ENCODE measurements at places on chromosomes 2 and 18.

DNA sequence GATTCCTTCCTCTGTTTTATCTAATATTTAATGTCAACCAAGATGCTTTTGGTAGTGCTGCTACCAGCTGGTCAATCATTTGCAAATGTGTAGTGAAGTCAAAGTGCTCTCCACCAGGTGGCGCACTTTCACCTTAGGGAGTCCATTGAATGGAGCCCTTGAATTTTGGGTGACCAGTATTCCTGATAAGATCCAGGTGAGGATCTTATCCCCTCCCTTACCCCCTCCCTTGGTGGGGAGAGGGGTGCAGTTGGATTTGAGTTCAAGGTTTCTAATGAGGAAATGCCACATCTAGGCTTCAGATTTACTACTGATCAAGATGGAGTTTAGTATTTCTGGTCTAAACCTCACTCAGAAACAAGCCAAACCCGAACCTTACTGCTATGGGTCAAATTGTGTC is 12.0 kb upstream of the E2F6 start:
- peak; percentile 66 for DNase-seq

DNA sequence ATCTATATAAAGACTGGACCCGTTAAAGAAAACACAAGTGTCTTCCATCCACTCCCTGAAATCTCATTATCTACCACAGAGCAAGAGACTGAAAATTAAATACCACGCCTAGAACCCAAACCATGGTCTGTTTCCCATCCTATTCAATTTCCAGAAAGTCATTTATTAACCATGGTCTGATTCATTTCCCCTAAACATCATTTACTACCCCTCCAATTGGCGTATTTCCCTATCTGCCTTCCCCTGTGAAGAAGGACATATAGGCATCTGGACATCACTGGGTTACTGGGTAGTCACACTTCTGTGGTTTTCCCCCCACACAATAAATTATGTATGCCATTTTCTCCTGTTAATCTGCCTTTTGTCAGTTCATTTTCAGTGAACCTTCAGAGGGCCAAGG is 30.8 kb downstream of the CCDC93 start:
- DNase-seq = no peak

GRCh38 chr2:10820562-10820961 is 8.0 kb upstream of the PDIA6 start:
- DNase-seq = no peak

- DNase-seq = no peak
These were observed 24.0 kb downstream of the ARMC9 start for GRCh38 chr2:231222318-231223000.

- DNase-seq = no peak
These were observed 36.1 kb downstream of the ARHGAP15 start for GRCh38 chr2:143165291-143165690.

DNA sequence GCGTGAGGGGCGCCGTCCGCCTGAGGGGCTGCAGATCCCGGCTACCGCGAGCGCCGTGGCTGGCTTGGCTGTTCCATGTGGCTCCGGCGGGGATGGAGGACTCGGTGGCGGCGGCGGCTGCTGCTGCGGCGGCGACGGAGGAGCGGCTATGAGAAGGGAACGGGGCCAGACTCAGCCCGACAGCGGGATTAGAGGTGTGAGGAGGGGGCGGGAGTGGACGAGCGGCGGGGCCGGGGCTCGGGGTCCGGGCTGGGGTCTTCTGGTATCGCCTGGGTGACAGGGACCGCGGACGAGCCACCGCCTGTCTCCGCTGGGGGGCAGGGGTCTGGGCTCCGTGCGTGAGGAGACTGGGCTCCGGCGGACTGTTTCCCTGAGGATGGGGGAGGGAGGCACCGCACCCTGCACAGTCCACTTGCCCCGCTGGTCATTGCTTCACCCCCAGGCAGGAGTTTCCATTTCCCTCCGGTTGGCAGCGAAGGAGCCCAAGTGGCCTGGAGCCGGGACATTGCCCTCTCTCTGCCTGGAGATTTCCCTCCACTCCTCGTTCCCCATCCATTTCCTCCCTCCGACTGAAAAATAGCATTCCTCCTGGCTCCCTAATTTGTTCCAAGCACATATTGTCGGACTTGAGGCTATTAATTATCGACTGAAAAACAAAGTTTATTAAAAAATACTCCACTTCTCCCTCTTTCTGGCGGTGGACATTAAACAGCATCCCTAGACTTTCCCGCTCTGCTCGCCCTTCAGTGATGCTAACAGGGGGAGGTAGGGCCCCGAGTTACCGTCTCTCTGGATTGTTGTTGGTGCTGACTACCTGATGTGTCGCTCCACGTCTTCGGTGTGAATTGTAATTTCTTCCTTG is 577 bp downstream of the EHBP1 start:
- peak; percentile 60 for DNase-seq

- no peak for DNase-seq
These were observed 21.0 kb downstream of the MERTK start for GRCh38 chr2:111919365-111919764.

- DNase-seq = no peak
These were observed 693.9 kb downstream of the SATB2 start for GRCh38 chr2:198763793-198764192.

GRCh38 chr18:51857989-51858388 is 482.0 kb upstream of the DCC start:
- DNase-seq = no peak

GRCh38 chr2:74436111-74436805 is 5.5 kb downstream of the RTKN start:
- no peak for DNase-seq

Data from HEK293T (cell line).